ENCODE measurements at places on chromosomes 12 and 14.

DNA sequence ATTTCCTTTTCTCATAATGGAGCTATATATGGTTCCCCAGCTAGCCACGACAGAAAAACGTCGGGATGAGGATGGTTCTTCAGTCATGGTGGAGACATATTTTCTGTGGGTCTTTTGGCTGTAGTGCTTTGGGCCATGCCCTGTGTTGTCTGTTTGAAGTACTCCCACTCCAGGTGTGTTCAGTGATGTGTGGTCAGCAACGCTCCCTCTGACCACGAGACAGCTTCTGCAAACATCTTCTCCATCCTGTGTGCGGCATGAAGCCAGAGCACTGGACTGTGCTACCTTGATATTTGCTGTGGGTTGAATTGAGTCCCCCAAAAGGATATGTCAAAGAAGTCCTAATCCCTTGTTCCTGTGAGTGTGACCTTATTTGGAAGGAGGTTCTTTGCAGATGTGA is 931.2 kb downstream of the NRXN3 start:
- DNase-seq: no peak

GRCh38 chr12:2215709-2216560 is 163.1 kb downstream of the CACNA1C start:
- DNase-seq: no peak

DNA sequence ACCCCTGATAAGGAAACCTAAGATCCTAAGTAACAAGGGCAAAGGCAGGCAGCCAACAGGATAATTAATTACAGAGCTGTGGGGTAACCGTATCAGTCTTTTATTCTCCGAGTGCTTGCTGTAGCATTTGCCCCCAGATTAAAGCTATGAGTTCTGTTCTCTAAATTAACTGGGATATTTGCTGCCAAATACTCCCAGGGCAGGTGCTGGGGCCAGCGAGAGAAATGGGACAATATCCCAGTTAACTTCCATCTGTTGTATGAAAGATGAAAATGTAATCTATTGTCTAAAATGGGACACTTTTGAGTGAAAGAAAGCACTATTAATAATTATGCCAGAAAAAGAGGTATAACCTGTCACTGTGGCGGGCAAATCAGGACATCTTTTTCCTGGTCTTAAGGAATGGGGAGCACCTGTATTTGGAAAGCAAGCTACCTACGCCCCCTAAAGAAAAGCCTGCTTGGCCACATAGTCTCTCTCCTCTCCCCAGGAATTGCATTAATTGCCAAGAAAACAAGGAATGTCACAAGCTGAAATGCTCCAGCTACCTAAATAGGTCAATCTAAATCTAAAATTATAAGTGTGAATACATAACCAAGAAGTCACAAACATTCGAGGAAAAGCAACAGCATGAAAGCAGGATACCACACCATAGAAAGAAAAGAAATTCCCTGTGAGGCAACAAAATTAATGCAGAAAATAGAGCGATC is 26.7 kb upstream of the CFAP54 start:
- no peak for DNase-seq

- DNase-seq: no peak
Measured at GRCh38 chr14:87494010-87494409, 499.0 kb downstream of the GALC start.

DNA sequence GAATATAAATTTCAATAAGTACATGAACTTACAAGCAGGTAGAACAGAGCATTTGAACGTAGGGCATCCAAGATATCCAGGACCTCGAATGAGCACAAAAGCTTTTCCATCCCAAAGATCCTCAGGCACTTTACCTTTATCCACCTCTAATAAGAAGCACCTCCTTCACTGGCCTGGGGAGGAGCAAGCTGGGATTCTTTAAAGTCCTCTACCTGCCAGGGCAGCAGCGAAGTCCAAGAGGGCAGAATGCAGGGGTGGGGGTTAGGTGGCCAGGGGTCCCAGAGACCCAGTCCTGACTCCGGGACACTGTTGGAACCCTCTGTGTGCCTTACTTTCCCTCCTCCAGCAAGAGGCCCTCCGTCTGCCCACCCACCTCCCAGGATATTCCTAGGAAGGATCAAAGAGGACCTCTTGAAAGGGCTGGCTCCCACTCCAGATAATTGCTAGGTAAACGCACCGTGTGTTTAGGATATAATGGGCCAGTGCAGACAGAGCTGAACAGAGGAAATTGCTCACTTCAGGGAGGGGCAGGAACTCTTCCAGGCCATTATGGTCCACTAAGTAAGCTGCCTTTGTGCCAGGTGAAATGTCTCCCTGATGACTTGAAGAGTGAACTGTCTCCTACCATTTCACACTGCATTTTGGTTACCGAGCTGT is 68.1 kb downstream of the TTC9 start:
- DNase-seq: peak; percentile 90

GRCh38 chr12:65937161-65937641 is 112.9 kb downstream of the HMGA2 start:
- no peak for DNase-seq

- DNase-seq: no peak
Measured at GRCh38 chr12:75979181-75979580, 52.4 kb downstream of the PHLDA1 start.

DNA sequence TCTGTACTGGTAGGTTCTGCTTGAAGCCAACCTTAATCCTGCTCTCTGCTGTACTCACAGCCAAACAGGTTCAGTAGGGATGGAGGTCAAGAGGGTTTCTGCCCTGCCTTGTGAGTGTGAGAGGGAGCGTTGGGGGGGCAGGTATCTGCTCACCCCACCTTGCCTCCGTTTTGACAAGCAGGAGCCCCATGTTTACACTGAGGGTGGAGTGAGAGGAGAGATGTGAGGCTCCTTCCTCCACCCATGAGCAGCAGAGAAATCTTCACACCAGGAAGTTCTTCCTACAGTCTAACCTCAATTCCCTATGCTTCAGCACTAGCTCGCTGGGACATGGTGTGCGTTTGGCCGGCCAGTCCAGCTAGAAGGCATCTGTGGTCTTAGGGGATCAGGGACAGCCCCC is 4.2 kb downstream of the KRT80 start:
- DNase-seq: no peak

- no peak for DNase-seq
Measured at GRCh38 chr14:102898776-102899515, 23.5 kb upstream of the AMN start.

- no peak for DNase-seq
Measured at GRCh38 chr12:1984759-1985158, 19.5 kb downstream of the DCP1B start.

GRCh38 chr12:117231750-117232149 is 41.5 kb upstream of the FBXO21 start:
- DNase-seq: no peak

- peak; percentile 40 for DNase-seq
Measured at GRCh38 chr12:21169878-21170472, 39.0 kb downstream of the SLCO1B1 start.

- DNase-seq: no peak
Measured at GRCh38 chr14:86613786-86614185, 1083.8 kb downstream of the FLRT2 start.

GRCh38 chr12:52164624-52165023 is 27.2 kb downstream of the KRT80 start:
- peak; percentile 31 for DNase-seq

GRCh38 chr12:132154941-132155770 is 10.9 kb downstream of the NOC4L start:
- DNase-seq: no peak

GRCh38 chr12:112183141-112184021 is 58.0 kb downstream of the TRAFD1 start:
- DNase-seq: no peak

GRCh38 chr12:74917743-74918142 is 291.9 kb downstream of the KCNC2 start:
- no peak for DNase-seq

- no peak for DNase-seq
Measured at GRCh38 chr12:88946372-88946997, 366.2 kb upstream of the KITLG start.

DNA sequence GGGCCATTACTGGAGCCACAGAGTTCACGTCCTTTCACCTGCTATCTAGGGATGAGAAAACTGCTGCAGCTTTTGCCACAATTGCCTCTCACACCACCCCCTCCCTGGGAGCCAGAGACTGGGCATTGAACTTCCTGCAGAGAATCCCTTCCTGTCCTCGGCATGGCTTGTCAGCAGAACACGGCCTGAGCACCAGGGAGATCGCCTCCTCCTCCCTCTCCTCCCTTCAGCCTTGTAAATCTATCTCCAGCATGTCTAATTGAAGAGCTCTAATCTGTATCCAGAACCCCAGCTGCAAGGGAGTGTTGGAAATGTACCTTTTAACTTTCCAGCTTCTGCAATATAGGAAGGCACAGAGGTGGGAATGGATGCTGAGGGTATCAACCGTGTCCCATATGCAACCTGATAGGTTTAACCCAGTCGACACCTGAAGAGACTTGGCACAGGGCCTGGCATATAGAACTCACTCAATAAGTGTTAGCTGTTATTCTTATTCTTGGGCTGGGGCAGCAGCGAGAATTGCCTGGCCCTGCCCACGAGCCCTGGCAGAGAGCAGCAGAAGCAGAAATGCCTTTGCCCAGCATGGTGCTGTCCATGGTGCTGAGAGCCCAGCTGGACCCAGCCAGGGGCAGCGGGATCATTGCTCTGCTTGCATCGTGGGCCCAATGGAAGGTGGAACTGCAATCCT is 26.8 kb downstream of the TMEM63C start:
- DNase-seq: peak; percentile 65

Data from NCI-H345 (cell line).